ENCODE measurements at places on chromosomes 7 and 10. TPM values are rescaled to one million over a fixed set of nuclear protein-coding genes. Genes with fewer than 3 reads are reported as not detected.

DNA sequence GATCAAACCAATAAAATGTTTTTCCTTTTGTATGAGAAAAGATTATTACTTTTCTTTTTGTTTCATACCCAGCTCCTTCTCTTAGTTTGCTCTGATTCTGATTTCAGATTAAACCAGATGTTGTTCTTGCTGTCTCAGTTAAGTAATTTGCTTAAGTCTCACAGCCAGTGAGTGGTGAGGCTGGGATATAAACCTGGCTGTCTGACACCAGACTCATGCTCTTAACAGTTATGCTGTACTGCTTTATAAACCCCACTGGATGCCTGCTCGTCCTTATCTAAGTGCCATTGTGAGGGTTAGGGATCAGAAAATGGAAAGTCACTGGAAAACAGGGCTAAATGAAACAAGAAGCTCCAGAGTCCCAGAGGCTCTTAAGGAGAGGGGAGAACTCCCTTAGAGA is 24.3 kb downstream of the GARS1 start:
- H3K27ac ChIP-seq, result no peak overlapping the region
- no peaks in the 10 kb centered on the region for H3K27me3 ChIP-seq
- H3K36me3 ChIP-seq, result peaks cover 95% of the 10 kb centered on the region
- no peak overlapping the region for H3K4me3 ChIP-seq
- no peaks in the 10 kb centered on the region for H3K4me1 ChIP-seq

The PSD gene
- total RNA-seq, result 0.34 TPM

DNA sequence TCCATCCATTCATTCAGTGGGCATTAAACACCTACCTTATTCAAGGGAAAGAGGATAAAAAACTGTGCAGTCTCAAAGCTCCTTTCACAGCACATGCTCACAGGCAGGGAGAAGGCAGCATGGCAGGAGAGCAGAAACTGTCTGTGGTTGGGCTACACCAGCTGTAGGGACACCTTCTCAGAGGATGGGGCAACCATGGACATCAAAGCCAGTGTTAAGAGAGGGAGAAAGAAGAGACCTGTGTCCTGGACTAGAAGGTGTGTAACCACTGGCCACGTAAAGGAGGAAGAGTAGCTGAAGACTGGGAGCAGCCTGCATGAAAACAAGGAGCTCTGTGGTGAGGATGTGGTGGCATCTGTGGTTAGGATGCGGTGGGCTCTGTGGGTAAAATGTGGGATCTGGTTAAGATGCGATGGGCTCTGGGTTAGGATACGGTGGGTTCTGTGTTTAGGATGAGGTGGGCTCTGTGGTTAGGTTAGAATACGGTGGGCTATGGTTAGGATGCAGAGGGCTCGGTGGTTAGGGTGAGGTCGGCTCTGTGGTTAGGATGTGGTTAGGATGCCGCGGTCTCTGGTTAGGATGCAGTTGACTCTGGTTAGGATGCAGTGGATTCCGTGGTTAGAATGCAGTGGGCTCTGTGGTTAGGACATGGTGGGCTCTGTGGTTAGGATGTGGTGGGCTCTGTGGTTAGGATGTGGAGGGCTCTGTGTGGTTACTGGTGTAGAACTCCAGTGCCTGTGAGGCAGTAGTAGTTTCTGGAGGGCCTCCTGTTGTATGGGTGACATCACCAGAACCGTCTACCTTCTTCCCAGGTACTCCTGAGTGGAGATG is 197.6 kb downstream of the WDR37 start:
- H3K4me3 ChIP-seq, result no peak overlapping the region
- no peaks in the 10 kb centered on the region for H3K4me1 ChIP-seq
- no peak overlapping the region for H3K27ac ChIP-seq
- no peaks in the 10 kb centered on the region for H3K36me3 ChIP-seq
- peaks cover 93% of the 10 kb centered on the region for H3K27me3 ChIP-seq

GRCh38 chr10:7302930-7303557 is 107.8 kb downstream of the SFMBT2 start:
- no peaks in the 10 kb centered on the region for H3K4me1 ChIP-seq
- H3K4me3 ChIP-seq, result no peak overlapping the region
- H3K36me3 ChIP-seq, result no peaks in the 10 kb centered on the region
- no peak overlapping the region for H3K27ac ChIP-seq
- DNase-seq, result no peak
- peaks cover 78% of the 10 kb centered on the region for H3K27me3 ChIP-seq

- H3K4me1 ChIP-seq, result peaks cover 13% of the 10 kb centered on the region
- peak; percentile 15 for DNase-seq
- H3K27me3 ChIP-seq, result peaks cover 59% of the 10 kb centered on the region
- H3K36me3 ChIP-seq, result peaks cover 17% of the 10 kb centered on the region
- no peak overlapping the region for H3K4me3 ChIP-seq
- no peak overlapping the region for H3K27ac ChIP-seq
Measured at GRCh38 chr7:148334959-148335577, 255.5 kb upstream of the C7orf33 start.

The CYP2E1 gene
- 1.7 TPM for total RNA-seq

DNA sequence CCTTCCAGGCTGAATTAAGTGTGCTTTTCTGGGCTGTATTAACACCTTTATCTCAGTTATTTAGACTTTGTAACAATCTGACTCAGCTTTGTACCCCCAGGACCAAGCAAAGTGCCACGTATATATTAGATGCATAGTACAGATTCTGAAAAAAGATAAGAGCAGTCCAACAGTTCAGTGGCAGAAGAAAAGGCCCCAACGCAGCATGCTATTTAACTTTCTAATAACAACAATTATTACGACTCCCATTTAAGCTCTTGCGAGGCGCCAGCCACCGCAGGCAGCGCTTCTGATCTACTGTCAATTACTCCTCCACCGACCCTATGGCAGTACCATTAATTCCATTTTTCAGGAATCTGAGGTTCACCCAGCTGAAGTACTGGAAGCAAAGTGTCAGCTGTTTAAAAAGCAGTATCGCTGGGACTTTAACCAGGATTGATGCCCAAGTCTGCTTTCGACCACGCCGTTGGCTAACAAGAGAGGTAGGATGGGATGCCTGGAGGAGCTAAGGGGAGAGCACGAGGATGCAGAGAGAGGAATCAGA is 638 bp downstream of the LIPA start:
- DNase-seq, result no peak
- peak overlapping the region; percentile 77 for H3K4me3 ChIP-seq
- H3K27me3 ChIP-seq, result no peaks in the 10 kb centered on the region
- H3K36me3 ChIP-seq, result peaks cover 13% of the 10 kb centered on the region
- H3K27ac ChIP-seq, result no peak overlapping the region

- no peaks in the 10 kb centered on the region for H3K36me3 ChIP-seq
- H3K4me1 ChIP-seq, result peaks cover 8% of the 10 kb centered on the region
- no peak overlapping the region for H3K27ac ChIP-seq
Measured at GRCh38 chr10:63769367-63769766, 248.2 kb downstream of the REEP3 start.

DNA sequence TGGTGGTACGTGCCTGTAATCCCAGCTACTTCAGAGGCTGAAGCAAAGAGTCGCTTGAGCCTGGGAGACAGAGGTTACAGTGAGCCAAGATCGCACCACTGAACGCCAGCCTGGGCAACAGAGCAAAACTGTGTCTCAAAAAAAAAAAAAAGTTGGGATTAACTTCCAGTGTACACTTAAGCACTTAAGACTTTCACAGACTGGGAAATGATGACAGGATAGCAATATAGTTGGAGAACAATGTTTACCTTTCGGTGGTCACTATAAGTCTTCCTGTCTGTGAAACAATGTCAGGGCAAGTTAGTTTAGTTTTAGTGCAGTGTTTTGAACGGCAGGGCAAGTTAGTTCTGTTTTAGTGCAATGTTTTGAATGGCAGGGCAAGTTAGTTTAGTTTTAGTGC is 130.2 kb downstream of the TPST1 start:
- H3K4me1 ChIP-seq, result peaks cover 19% of the 10 kb centered on the region
- H3K27ac ChIP-seq, result no peak overlapping the region
- H3K27me3 ChIP-seq, result no peaks in the 10 kb centered on the region
- no peaks in the 10 kb centered on the region for H3K36me3 ChIP-seq
- H3K4me3 ChIP-seq, result no peak overlapping the region

DNA sequence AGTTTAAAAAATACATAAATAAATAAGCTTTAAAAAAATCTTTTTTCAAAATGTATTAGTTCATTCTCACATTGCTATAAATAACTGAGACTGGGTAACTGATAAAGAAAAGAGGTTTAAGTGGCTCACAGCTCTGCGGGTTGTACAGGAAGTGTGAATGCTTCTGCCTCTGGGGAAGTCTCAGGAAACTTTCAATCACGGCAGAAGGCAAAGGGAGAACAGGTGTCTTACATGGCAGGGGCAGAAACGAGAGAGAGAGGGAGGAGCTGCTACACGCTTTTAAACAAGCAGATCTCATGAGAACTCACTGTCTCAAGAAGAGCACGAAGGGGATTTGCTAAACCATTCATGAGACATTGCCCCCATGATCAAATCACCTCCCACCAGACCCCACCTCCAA is 114.6 kb downstream of the DNAJC1 start:
- no peaks in the 10 kb centered on the region for H3K27me3 ChIP-seq
- no peak overlapping the region for H3K4me3 ChIP-seq
- no peaks in the 10 kb centered on the region for H3K36me3 ChIP-seq
- no peak for DNase-seq

The OR6V1 gene
- total RNA-seq, result not detected

DNA sequence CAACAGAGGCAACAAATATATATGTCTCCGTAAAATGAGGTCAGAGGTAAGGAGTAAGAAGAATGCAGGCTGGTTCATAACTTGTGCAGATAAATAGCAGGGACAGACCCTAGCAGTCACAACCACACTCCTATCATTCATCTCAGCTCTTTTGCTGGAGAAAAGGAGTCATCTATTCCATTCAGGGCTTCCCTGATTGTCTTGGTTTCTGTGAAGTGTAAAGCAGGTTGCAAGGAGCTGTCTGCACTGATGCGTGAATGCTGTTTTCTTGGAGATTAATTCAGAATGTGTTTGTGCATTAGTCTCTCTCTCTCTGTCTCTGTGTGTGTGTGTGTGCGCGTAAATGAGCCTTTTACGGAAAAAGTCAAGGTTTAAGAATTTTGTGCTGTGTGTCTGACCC is 643.3 kb upstream of the SORCS1 start:
- H3K36me3 ChIP-seq, result no peaks in the 10 kb centered on the region
- no peak overlapping the region for H3K27ac ChIP-seq
- H3K4me3 ChIP-seq, result no peak overlapping the region
- DNase-seq, result no peak
- no peaks in the 10 kb centered on the region for H3K27me3 ChIP-seq

GRCh38 chr10:52818019-52818418 is 45.4 kb upstream of the MBL2 start:
- H3K4me3 ChIP-seq, result no peak overlapping the region
- H3K4me1 ChIP-seq, result no peaks in the 10 kb centered on the region
- no peaks in the 10 kb centered on the region for H3K36me3 ChIP-seq
- DNase-seq, result peak; percentile 30

DNA sequence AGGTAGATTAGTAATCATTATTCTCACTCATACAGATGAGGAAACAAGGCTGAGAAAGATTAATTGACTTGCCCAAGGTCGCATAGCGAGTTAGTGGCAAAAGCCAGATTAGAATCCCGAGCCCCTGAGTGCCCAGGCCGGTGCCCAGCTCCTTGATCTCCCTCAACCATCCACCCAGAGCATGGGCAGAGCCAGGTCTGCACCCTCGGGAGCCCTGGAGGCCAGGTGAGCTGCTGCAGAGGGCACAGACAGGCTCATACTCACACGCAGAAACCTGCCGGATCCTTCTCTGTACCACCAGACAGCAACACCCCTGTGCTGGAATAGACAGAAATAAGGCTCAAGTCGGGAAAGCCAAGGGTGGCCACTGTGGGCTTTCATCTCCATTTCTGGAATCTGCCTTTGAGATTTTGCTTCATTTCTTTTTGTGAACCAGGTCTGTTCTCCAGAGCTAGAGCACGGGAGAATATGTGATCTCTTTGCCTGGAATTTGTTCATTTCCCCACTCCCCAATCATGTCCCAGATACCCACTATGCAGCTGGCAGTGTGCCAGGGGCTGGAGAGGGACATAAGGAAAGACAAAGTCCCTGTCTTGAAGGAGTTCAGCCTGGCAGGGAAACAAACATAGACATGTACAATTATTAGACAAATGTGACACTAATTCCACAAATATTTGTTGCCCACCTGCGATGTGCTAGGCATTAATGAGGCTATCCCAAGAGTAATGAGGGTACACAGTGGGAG is 5.5 kb downstream of the AFAP1L2 start:
- DNase-seq, result no peak
- no peak overlapping the region for H3K27ac ChIP-seq
- no peaks in the 10 kb centered on the region for H3K4me1 ChIP-seq
- H3K36me3 ChIP-seq, result no peaks in the 10 kb centered on the region

DNA sequence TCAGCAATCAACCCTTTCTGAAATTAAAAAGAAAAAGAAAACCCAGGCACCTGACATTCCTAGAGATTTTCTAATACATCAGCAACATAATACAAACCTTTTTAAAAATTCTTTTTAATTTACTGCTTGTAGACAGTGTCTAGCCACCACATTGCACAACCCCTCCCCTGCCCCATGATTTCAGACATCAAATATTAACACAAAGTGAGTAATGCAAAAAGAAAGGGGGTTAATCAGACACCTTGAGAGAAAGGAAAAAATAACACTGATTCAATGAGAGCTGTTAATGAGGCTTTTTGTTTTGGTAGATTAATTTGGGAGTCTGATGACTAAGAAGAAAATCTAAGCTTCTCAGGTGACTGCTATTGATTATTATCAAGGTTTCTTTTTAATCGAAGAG is 55.3 kb downstream of the SLC25A13 start:
- H3K4me3 ChIP-seq, result no peak overlapping the region
- no peaks in the 10 kb centered on the region for H3K36me3 ChIP-seq
- H3K27me3 ChIP-seq, result no peaks in the 10 kb centered on the region

GRCh38 chr7:27189295-27189996 is 4.4 kb upstream of the HOXA11 start:
- H3K27me3 ChIP-seq, result peaks cover 82% of the 10 kb centered on the region
- H3K4me1 ChIP-seq, result peaks cover 6% of the 10 kb centered on the region
- H3K36me3 ChIP-seq, result peaks cover 17% of the 10 kb centered on the region
- no peak for DNase-seq
- H3K4me3 ChIP-seq, result no peak overlapping the region

DNA sequence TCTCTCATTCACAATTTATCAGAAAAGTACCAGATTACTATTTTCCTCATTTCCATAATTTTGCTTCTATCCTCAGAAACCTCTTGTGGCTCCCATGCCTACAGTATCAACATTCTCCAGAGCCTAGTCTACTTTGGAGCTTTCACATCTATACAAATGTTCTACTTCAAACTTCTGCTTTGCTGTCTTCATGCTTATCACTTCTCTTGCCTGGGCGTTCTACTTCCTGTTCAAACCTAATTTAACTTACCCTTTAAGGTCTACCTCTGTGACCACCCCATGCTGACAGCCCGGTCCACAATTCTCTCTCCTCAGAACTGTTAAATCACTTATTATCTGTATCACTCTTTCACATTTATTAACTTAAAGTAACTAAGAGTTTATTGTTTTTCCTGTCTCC is 6.1 kb upstream of the PTPN12 start:
- no peaks in the 10 kb centered on the region for H3K27me3 ChIP-seq
- peaks cover 9% of the 10 kb centered on the region for H3K4me1 ChIP-seq
- no peak overlapping the region for H3K4me3 ChIP-seq

GRCh38 chr7:117186218-117187010 is 136.4 kb downstream of the WNT2 start:
- H3K27ac ChIP-seq, result no peak overlapping the region
- H3K36me3 ChIP-seq, result no peaks in the 10 kb centered on the region
- no peaks in the 10 kb centered on the region for H3K27me3 ChIP-seq
- DNase-seq, result no peak
- no peaks in the 10 kb centered on the region for H3K4me1 ChIP-seq

The PNPLA8 gene
- total RNA-seq, result 6.9 TPM

- H3K4me1 ChIP-seq, result peaks cover 8% of the 10 kb centered on the region
- DNase-seq, result no peak
- no peaks in the 10 kb centered on the region for H3K36me3 ChIP-seq
- H3K27me3 ChIP-seq, result peaks cover 22% of the 10 kb centered on the region
- H3K27ac ChIP-seq, result no peak overlapping the region
Measured at GRCh38 chr7:135879233-135879632, 97.9 kb downstream of the MTPN start.
